ENCODE measurements at places on chromosomes 16 and 17. TPM values are rescaled to one million over a fixed set of nuclear protein-coding genes. Genes with fewer than 3 reads are reported as not detected.

DNA sequence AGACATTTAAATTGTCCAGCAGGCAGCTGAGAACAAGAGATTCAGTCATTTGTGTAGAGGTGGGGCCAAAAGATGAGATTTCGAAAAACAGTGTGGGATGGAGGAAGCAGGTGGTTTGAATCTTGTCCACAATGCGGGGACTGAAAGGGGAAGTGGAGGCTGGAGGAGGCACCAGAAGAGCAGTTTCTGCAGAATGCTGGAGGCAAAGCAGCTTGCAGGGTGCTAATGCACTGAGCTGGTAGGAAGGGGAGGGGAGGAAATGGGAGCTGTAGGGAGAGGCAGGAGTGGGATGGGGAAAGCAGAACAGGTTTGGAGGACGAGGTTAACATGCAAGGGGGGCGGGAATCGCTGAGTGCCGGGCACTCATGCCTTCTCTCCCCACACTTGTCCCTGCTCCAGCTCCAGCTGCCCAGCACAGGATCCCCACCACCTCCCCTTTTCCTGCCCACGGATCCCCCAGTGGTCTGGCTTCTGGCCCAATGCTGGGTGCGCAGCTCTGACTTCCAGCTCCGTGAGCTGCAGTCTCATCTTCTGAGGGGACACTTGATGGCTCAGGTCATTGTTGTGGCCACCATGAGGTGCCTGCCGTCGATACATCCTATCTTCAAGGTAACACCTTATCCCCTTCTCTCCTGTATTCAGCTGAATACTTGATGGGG is 9.4 kb downstream of the C17orf100 start:
- no peak for DNase-seq

DNA sequence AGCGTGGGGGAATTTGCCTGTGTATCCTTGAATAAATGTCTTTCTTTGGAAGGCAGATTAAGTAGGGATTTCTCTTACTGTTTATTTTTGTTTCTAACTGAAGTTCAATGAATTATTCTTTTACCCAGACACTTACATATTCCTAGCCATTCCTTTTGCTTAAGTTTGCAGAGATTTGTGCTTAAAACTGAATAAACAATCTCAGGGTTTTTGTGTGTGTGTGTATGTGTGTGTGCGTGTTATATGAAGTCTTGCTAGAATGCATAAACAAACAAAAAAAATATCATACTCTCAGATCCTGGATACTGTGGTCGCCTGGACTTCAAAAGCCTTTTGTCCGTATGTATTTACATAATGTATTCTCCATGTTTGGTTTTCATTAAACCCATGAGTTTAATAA is 672.8 kb downstream of the MAF start:
- no peak for DNase-seq

DNA sequence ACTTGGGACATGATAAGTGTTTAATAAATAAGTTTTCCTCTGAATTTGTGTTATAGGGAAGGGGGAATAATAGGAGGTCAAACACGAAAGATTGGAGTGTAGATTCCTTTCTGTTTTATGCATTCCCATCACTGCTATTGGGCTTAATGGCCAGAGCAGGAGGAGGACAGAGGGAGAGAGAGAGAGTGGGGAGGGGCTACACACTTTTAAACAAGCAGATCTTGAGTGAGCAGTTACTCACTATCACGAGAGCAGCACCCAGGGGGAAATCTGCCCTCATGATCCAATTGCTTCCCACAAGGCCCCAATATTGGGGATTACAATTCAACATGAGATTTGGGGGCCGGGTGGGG is 505.0 kb downstream of the GRIN2A start:
- DNase-seq = no peak

DNA sequence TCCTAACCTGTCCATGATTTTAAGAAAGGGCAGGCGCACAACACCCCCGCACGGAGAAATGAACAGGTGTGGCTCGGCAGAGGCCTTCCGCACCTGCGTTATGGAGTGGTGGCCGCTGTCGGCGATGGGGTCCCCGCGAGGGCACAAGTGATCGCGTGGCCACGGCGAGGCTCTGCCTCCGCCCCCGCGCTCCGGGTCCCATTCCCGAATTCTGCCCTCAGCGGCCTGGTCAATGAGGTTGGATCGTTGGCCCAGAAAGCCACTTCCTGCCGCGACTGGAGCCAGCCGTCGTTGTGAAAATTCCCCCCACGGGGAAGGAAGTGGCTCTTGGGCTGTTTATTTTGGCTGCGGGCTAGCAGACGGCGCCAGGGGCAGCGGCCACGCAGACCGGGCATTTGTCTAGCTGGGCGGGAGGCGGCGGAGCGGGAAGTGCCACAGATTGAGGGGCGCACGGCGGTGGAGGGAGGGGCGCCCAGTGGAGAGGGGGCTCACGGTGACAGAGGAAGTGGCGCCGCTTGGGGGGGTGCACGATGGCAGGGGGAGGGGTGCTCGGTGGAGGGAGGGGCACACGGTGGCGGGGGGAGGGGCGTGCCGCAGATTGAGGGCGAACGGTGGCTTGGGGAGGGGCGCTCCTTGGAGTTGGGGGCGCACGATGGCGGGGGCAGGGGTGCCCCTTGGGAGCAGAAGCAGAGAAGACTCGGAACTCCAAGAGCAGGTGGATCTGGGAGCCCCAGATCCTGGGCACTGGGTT is 25.0 kb downstream of the MRC2 start:
- no peak for DNase-seq

- no peak for DNase-seq
Measured at GRCh38 chr17:66351033-66351432, 48.6 kb downstream of the PRKCA start.

DNA sequence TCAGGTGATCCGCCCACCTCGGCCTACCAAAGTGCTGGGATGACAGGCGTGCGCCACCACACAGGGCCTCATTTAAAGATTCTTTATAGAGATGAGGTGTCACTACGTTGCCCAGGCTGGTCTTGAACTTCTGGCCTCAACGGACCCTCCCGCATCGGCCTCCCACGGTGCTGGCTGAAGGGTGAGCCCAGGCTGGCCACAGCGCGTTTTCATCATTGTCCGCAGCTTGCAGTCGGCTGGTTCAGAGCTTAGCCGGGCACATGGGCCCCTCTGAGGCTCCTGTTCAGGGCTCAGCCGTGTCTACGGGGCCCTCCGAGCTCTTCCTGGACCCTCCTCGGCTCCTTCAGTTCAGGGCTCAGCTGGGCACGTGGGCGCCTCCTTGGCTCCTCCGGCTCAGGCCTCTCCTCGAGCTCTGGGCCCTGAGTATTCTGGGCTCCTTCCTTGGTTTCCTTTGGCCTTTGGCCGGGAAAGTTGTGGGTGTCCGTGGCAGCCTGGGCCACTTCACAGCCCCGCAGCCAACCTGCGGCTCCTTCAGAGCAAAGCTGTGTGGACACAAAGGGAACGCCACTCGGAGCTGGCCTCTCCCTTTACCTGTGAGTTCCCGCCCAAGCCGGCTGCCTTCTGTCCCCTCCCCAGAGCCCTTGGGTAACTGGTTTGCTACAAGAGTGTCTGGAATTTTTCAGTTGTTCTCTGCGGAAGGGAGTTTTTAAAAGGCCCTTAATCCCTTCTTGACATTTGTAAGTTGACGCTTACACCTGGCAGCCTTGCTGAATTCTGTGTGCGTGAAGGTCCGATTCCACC is 1.2 kb upstream of the MSLN start:
- no peak for DNase-seq

- DNase-seq = no peak
Measured at GRCh38 chr17:43875476-43876147, 28.6 kb downstream of the CD300LG start.

DNA sequence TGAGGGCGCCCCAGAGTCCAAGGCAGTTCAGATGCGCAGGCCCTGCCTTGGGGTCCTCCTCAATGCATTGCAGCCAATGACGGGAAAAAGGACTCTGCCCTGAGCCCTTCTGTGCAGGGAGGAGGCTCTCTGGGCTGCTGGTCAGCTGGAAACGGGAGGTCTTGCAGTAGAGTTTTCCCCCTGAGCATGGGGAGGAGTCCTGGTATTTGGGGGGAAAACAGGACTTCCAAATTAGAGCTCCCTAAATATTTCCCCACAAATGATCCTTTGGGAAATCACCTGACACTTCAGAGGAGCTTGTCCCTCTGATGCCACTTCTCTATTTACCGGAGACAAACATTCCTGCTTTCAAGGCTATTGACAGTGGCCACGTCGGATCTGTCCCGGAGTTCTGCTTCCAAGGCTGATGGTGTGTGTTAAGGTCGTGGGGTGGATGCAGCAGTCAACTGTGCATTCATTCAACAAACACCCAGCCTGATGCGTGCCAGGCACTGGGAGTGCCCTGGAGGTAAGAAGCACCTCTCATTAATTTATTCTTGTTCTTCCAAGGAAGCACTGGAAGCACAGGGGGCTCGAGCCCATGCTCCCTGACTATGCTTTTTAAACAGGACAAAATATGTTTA is 73.0 kb upstream of the DNAH17 start:
- no peak for DNase-seq

- no peak for DNase-seq
Measured at GRCh38 chr17:50850640-50851039, 15.3 kb downstream of the WFIKKN2 start.

DNA sequence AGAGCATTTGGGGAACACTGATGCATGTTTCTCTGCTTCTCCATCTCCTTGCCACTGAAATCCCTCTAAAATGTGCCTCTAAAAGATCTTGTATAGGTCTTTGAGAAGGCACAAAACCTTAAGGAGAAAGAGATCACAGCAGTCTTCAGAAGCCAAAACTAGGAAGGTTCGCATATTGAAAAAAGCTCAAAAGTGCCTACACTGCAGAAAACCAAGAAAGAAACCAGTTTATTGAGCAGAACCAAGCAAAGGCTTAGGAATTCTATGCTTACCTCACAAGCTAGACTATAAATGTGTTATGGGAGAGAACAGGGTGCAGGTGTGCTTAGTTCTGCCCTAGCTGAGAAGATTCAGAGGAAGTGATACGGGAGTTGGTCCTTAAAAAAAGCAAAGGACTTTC is 16.6 kb downstream of the DGKE start:
- no peak for DNase-seq

GRCh38 chr17:16491703-16492612 is at the start of gene LRRC75A:
Gene LRRC75A (minus strand): TSS chr17:16492193. CDS start chr17:16491990, 203 bp downstream.
- DNase-seq = no peak

- DNase-seq = no peak
Measured at GRCh38 chr17:75146592-75146991, 7.7 kb downstream of the JPT1 start.

GRCh38 chr16:3610698-3611145 is 684 bp downstream of the SLX4 start:
- no peak for DNase-seq

DNA sequence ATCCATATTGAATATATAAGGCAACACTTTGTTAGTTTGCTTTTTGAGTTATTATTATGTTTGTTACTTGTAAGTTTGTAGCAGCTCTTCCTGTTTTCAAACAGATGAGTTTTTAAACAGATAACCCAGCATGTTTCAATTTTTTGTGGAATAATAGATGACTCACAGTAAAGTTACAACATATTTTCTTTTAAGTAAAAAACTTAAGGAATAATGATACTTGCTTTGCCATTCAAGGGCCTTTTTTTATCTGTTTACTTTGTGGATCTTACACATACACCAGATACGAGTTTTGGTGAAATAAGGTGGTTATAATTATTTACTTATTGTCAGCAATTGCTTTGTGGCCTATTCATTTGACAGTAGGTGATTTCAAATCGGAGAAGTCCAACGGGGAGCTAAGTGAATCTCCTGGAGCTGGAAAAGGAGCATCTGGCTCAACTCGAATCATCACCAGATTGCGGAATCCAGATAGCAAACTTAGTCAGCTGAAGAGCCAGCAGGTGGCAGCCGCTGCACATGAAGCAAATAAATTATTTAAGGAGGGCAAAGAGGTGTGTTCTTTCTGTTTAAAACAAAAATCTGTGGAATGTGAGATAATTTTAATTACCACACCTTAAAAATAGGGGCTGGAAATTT is 66.3 kb downstream of the BPTF start:
- DNase-seq = no peak

DNA sequence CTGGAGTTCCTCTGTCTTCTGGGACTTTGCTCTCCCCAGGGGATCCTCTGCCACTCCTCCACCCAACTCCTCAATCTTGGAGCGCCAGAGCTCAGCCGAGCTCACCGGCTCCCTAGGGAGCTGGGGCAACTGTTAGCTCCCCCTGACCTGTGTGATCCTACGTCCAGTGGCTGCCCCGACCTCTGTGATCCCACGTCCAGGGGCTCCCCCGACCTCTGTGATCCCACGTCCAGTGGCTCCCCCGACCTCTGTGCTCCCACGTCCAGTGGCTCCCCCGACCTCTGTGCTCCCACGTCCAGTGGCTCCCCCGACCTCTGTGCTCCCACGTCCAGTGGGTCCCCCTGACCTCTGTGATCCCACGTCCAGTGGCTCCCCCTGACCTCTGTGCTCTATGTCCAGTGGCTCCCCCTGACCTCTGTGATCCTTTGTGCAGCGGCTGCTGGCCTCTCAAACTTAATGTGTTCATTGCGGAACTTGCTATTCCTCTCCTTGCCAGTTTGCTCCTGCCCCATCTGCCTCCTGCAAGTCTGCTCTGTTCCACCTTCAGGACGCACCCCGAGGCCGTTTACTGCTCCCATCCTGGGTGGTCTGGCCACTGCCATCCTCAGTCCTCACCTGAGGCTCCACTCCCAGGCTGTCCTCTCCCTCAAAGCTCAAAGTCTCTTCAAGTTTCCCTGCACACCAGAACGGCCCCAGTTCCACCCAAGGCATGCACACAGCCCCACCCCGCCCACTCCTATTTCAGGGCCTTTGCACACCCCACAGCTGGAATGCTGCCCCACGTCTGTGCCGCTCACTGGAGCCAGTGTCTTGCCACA is 2.8 kb downstream of the VPS9D1 start:
- DNase-seq = no peak

GRCh38 chr17:51132964-51133319 is 12.3 kb upstream of the SPAG9 start:
- DNase-seq = no peak

GRCh38 chr16:751152-752006 is 9.2 kb upstream of the MSLN start:
- DNase-seq = no peak

DNA sequence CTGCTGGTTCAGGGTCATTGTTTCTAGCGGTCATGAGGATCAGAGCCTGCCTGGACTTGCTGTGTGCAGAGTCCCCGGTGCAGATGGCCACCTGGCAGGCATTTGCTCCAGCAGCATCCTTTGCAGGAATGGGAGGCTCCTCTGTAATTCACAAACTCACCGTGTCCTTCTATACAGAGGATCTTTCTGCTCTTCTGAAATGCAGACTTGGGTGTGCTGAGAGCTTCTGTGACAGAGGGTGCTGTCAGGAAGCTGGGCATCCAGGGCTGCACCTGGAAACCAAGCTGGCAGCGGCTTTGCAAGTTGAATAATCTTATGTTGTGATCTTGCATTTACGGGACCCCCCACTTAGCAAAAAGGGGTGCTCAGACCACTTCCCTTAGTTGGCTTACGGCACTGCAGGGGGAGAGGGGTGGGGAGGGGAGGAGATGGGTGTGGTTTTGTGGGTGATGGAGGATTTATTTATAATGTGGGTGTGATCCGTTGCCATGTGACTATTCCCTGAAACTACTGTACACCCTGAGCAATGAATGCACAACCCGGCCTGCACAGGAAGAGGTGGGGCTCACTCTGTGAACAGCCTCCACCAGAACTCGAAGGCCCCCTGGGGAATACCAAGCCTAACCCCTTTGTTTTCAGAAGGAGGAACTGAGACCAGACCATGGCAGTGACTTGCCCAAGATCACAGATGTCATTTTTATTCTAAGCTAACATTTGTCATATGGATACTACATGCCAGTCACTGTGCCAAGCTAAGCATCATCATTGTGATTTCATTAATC is 178.3 kb downstream of the PRKCB start:
- DNase-seq = no peak

Gene KLHL10
- total RNA-seq = 0.63 TPM

Gene MYH1
- not detected for total RNA-seq

Gene ZNF785
- total RNA-seq = 12.1 TPM

Gene TBC1D3H
- total RNA-seq = not detected

Gene CSH2
- total RNA-seq = not detected

Gene KRT12
- not detected for total RNA-seq

Gene CISD3
- 17.1 TPM for total RNA-seq

Gene PSMB10
- 29.9 TPM for total RNA-seq

Gene PRKCA
- 12.1 TPM for total RNA-seq

Gene TSNAXIP1
- total RNA-seq = 1.9 TPM
